NCI-H1436 (cell line): ENCODE measurements at places on chromosomes 2 and 18.

DNA sequence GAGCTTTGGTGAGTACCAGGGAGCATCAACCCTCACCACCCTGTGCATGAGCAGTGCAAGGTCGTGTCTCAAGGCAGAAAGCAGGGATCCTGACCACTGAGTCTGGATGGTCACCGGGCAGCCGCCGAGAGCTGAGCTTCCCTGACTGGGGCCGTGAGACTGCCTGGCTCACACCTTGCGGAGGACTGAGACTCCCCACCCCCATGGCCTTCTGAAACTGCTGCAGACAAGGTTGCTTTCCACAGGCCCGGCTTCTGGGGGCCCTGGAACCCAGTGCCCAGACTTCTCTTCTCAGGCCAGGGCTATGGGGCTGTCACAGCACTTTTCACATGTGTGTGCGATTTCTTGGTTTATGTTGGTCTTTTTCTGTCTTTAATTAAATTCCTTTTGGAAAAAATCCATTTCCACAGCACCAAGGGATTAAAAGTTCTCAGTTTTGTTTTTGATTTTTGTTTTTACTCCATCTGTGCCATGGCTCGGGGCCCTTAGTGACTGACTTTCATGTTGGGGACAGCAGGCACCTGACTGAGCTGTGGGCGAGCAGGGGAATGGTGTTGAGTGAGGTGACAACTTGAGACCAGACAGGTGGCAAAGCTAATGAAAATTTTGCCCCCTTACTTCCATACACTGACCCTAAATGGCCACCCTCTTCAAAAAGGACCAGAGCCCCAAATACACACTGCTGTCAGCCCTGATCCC, 297.9 kb downstream of the CYP26B1 start:
- DNase-seq = no peak

DNA sequence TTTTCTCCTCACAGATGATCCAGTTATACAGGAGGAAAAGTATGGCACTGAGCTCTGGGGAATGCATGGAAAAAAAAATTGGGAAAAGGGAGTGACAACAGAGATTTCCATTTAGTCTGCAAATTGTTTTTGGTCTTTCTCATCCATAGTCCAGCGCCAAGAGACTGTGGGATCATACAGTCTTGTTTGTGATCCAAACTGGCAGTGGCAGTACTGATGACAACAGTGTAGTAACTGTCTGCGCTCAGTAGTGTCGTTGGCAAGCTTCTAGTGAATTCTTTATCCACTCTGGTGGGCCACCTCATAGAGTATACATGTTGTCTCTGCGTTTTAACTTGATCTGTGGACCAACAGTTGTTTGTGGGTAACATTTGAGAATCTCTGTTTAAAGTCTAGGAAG, 37.9 kb downstream of the GALNT1 start:
- DNase-seq = no peak

DNA sequence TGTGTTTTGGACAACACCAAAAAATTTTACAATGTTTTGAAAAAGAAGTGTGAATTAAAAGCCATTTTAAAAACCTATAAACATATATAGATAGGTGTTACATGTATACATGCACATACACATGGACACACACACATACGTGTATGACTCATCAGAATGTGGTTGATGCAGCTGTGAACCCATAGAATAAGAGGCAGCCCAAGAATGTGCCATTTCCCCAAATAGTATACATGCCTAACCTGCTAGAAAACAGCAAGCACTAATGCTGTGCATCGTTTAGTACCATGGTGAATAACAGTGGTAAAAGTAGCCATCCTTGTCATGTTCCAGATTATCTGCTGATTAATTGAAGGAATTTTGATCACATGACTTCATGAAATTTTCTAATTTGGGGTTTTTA, 149.0 kb downstream of the DSEL start:
- no peak for DNase-seq

DNA sequence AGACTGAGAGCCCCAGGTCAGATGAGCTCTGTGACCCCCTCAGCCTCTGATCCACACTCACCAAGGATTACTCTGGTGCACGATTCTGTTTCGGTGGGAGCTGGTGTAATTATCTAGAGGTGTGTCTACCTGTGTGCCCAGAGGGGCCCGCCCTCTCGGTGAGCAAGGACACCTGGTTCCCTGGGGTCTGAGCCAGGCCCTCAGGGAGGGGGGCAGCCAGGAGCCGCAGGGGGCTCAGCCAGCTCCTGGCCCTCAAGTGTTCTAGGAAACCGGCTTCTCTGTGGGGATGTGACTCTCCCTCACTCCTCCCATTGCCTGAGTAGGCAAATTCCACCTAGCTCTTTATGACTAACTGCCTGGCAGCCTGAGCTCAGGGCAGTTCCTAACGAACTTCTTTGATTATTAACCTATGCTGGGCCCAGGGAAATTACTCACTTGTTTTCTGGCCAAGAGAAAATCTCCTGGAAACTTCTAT, 17.4 kb downstream of the AGAP1 start:
- DNase-seq = no peak

DNA sequence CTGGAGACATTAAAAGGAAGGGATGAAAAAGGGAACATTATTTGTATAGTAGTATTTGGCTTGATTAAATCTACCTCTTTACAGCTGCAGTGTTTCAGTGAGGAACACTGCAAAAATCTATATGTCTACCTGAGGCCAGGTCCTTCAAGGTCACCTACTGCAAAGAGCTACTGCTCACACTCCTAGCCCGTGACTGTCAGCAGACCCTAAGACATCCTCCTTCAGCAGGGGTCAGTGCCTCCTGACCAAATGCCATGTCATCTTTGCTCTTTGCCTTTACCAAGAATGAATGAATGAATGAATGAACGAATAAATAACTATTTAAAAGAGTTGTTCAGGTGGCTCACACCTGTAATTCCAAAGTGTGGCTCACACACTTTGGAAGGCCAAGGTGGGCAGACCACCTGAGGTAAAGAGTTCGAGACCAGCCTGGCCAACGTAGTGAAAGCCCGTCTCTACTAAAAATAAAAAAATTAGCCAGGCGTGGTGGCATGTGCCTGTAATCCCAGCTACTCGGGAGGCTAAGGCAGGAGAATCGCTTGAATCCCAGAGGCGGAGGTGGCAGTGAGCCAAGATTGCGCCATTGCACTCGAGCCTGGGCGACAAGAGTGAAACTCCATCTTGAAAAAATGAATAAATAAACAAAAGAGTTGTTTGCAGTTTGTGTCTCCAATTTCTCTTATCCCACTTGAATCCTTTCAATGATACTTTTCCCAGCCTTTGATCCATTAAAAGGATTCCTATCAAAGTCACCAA, 84.3 kb upstream of the GRB14 start:
- DNase-seq = no peak

DNA sequence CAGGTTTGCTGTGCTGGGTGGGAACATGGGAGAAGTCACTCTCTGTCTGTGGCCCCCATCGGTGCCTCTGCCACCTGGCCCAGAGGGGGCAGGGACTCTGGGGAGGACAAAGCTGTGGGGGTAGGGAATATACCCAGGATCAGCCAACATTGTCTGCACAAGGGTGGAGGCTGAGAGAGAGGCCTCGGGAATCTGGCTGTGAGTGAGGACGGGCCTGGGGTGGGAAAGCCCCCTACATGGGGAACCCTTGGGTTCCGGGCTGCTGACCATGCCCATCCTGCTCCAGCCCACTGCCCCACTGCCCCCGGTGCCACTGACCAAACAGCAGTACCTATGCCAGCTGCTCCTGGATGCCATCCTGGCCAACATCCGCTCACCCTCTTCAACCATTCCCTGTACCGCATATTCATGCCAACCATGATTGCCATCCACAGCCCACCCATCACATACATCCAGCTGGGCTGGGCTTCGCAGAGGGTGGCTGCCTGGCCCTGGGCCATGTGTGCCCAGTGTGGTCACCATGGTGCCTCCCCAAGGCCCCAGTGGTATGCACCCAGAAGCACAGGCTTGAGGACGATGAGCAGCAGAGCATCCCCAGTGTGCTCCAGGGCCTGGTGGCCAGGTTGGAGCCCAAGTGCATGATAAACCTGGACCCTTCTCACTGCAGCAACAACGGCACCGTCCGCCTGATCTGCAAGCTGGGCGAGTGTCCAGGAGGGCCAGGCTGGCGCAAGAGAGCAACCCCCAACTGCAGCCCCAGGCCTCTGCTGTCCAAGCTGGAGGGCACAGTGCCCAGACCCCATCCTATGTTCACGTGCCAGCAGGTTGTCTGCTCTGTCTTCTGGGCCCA, 6.9 kb upstream of the POTEF start:
- no peak for DNase-seq

DNA sequence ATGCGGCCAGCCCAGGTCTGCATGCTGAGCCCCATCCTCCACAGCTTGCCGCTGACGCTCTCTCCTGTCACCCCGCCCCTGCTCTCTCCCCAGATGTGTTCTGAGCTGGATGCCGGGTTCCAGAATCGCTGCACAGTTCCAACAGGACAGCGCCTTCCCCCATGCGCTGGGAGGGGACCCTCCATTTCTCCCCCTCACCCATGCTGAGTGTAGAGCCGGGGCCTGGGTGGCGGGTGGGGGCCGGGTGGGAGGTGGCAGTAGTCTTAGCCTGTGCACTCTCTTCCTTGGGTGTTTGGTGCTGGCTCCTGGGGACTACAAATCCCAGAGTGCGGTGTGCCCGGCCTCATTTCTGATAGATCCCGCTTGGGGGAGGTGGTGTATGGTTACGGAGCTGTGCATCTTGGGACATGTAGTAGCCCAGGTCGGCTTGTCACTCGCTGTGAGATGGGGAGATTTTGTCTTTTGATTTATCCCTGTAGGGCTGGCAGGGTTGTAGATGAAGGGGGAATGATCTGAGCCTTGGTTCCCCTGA, 6.8 kb downstream of the DNAJB2 start:
- DNase-seq = no peak

DNA sequence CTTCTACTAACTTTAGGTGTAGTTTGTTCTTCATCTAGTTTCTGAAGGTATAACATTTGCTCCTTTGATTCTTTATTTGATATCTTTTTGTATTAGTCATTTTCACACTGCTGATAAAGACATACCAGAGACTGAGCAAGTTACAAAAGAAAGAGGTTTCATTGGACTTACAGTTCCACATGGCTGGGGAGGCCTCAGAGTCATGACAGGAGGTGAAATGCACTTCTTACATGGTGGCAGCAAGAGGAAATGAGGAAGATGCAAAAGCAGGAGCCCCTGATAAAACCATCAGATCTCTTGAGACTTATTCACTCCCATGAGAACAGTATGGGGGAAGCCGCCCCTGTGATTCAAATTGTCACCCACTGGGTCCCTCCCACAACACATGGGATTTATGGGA, 544.4 kb upstream of the DSEL start:
- DNase-seq = no peak

DNA sequence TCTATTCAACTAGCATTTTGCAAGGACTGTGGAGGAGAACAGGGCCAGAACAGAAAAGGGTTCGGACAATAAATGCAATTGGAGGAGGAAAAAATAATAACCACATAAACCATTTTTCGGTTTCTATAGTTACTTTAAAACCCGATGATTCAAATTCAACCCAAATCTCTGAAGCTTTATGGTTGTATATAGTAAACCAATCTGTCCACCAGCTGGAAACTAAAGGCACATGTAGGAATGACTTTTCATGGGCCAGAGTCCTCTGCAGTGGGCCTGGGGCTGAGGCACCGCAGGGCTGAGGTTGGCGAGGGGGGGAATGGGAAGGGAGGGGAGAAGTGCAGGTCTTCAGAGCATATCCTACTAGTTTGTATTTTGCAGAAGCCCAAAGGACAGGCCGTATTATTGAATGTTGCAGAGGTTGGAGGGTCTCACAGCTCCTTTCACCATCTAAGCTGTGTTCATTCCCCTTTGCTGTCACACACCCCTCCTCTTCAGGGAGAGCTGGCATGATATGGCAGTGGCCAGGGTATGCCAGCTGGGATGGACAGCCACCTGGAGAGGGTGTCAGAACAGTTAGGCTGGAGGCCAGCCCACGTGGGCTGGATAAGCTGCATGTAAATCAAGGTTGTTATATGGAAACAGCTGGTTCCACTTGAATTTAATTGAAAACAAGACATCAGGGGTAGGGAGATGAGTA, 267.1 kb downstream of the PRKCE start:
- DNase-seq = no peak

GRCh38 chr2:27212626-27213471, 781 bp upstream of the SLC5A6 start:
- no peak for DNase-seq

DNA sequence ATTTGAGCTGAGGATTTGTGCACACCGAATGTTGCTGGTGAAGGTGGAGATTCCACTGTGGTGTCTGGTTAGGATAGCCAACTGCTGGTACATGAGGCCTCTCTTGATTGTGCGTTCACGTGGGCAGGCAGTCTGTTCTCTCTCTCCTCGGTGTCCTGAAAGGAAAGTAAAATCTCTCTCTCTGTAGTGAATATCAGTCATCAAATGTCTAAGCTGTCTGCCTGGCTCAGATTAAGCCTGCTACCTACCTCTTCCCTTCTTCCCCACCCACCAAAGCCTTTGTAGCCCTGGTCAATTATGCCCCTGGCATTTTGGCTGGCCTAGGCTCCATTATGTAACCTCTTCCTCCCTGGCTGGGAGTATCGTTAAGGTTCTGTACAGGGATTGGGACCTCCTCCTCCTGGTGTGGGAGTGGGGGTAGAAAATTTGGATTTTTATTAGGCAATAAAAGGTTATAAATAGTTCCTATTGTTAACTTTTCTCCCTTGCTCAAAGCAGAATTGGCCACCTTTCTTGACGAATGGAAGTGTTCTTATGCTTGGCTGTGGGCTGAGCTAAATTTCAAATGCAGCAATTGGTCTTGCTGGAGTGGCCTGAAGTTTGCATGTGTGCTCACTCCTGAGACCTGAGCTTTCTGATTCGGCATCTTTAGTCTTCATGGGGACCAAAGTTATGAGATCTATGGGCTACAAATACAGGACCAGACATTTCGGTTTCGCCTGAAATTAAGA, 148.8 kb downstream of the WDSUB1 start:
- no peak for DNase-seq

GRCh38 chr2:58633613-58634365, 392.7 kb upstream of the FANCL start:
- no peak for DNase-seq

GRCh38 chr2:33496150-33496549, 19.7 kb downstream of the RASGRP3 start:
- DNase-seq = no peak

DNA sequence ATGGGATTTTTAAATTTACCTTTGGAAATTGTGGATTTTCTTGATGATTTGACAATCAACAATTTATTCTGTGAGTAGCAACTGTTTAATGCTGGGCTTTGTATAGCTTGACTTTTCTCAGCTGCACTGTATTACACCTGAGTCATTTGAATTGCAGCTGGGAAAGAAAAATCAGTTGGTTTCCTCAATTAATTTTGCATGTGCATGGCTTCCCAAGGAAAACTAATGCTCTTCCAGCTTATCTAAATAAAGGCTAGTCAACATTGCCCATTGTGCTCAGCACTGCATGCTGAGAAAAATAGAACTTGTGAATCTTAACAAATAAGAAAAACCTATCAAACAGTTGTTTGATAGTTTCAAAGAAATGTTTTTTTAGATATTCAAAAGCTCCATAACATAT, 268.3 kb upstream of the CDH20 start:
- DNase-seq = no peak
